GM23338 (cell line): ENCODE measurements at places on chromosomes 1 and 21. TPM values are rescaled to one million over a fixed set of nuclear protein-coding genes. Genes with fewer than 3 reads are reported as not detected.

LCE2C gene
- not detected in 2 replicates for total RNA-seq

DNA sequence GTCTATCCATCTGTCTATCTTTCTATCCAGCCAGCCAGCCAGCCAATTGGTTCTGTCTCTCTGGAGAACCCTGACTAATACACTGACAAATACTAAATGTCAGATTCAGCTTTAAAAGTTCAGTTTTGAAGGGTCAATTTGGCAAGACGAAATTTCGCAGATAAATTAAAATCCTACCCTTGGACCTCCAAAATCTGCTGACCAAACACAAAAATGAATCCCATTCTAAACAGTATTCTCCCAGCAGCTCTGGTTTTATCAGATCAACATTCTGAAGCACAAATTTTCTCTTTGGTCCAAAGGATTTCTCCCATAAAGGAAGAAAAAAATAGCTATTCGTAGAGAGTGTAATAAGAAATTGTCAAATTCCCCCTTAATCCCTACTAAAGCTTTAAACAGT, 248.6 kb downstream of the RERE start:
- H3K27ac ChIP-seq = no peak overlapping the region
- H3K4me1 ChIP-seq = peaks cover 27% of the 10 kb centered on the region
- DNase-seq = no peak
- no peaks in the 10 kb centered on the region for H3K36me3 ChIP-seq
- H3K4me3 ChIP-seq = no peak overlapping the region

- no peaks in the 10 kb centered on the region for H3K27me3 ChIP-seq
- peak; percentile 51 for DNase-seq
- peak within 1 kb of the TSS; percentile 70 for H3K27ac ChIP-seq
- peak within 1 kb of the TSS; percentile 55 for H3K4me3 ChIP-seq
Observed at GRCh38 chr1:225888898-225889601, at the start of gene LEFTY1. Gene LEFTY1 (minus strand): TSS chr1:225889146. CDS start chr1:225889066, 80 bp downstream.

DNA sequence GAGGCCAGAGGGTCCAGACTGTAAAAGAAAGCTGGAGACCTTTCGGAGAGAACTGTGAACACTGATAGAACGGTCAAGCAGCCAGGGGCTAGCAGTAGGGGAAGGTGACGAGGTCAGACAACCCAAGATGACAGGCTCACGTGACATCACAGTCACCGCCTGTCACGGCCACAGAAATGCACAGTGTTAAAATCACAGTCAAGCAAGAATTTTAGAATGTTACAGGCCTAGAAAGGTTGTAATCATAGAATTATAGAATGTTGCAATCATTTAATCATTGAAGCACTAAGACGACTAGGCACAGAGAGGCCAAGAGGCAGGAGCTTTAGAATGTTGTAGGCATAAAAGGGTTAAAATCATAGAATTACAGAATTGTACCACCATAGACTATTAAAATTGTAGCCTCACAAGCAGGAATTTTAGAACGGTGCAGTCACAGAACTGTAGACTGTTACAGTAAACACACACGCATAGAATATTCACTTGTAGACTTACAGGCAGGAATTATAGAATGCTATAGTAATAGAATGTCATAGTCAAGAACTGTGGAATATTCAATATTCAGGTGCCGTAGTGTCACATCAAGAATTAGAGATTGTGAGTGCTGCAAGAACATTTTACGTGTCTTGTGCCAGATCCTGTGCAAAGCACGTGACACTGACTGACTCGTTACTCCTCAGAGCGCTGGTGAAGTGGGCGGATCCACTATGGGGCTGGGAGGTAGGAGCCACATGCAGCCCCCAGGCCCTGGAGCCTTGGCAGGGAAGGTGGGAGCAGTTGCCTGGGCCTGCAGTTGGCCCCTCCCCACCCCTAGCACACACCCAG, 118.1 kb downstream of the EPHB2 start:
- no peaks in the 10 kb centered on the region for H3K36me3 ChIP-seq
- H3K4me1 ChIP-seq = peaks cover 24% of the 10 kb centered on the region
- no peak overlapping the region for H3K4me3 ChIP-seq
- H3K27me3 ChIP-seq = no peaks in the 10 kb centered on the region

CRYBG2 gene
- total RNA-seq = 10.0 and 18.4 TPM in 2 replicates

DNA sequence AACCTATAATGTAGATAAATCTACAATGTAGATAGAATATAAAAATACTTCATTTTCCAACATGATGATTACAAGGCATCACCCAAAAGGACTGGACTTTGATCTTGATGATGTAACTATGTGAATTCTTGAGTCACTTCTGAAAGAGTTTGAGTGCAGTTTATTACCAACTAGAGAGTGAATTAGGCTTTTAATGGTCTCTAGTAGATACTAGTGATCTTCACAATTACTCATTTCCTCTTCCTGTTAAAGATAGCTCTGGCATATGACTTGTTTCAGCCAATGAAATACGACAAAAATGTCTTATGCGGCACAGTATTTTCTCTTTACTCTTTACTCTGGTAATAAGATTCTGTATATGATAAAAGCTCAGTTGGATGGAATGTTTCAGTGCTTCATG, 1588.1 kb upstream of the B3GALT2 start:
- DNase-seq = no peak
- H3K4me3 ChIP-seq = no peak overlapping the region
- H3K27me3 ChIP-seq = no peaks in the 10 kb centered on the region
- H3K36me3 ChIP-seq = no peaks in the 10 kb centered on the region

ADORA3 gene
- not detected in 2 replicates for total RNA-seq
